ENCODE measurements at places on chromosomes 7 and 10.

- DNase-seq = no peak
Observed at GRCh38 chr10:82625512-82626189, 750.7 kb downstream of the NRG3 start.

- DNase-seq = no peak
Observed at GRCh38 chr10:75211007-75211691, 553 bp downstream of the VDAC2 start.

DNA sequence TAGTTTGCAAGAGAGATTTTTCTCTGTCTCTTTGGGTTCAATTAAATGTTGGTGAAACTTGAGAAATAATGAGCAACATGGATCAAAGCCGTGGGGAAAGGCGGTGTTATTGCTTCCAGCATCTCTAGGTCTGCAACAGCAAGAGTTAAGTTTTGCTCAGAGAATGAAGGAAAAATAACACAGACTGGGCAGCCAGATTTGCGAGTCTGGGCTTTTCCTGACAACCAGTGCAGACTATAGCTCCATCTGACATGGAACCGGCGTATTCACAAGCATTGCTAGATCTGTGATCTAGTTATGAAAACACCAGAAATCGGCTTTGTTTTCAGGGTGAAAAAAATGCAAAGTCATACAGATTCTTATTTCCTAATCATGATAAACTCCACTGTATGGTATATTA lies 110.4 kb downstream of the CAMK1D start:
- DNase-seq = no peak

DNA sequence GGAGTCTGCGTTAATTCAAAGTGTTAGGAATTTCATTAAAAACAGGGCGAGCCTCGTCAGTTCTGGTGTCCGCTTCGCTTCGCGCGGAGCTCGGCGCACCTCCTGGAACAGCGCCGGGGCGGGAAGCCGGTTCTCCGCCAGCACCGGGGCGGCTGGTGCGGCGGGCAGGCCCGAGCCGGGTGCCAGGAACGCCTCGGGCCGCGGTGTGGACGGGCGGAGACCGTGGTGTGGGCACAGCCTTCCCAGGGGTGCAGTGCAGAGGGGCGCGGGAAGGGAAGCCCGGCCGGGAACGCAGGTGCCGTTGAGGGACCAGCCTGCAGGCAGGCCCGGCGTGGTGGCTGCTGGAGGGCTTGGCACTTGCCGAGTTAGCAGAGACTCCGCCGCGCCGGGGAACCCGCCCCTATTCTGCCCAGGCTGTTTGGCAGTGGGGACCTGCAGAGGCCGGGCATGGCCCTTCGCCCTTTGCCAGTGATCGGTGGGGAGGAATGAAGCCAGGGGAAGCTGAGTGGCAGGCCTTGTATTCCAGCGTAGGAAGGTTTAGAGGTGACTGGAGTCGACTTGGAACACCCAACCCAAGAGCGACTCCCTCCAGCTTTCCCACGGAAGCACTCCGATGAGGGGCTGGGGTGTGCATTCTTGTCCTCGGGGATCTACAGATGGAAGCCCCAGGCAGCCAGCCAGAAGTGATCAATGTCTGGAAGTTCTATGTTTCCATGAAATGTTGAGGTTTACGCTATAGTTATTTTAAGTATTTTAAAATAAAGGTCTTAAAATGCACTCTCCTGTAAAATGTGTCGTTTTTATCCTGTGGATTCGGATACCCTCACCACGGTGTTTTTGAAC lies 945 bp upstream of the RHEB start:
- peak; percentile 44 for DNase-seq

DNA sequence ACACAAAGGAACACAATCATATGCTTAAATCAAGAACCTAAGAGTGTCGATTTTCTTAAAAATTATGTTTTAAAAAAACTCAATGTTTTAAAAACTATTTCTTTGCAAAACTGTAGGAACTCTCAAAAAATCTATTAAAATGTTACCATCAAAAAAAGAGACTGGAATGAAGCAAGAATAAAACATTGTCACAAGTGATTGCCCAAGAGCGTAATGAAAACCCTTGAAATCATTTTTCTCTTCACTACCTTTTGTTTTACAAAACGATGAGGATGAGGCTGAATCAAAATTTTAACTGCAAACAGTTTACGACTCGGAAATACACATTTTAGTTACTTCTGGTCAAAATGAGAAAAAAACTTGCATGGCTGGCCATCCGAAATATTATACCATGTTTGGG lies 855 bp downstream of the YME1L1 start:
- DNase-seq = no peak

GRCh38 chr7:156219307-156220077 lies 407.2 kb upstream of the SHH start:
- no peak for DNase-seq

- no peak for DNase-seq
Observed at GRCh38 chr7:96416116-96416515, 94.2 kb upstream of the SLC25A13 start.

DNA sequence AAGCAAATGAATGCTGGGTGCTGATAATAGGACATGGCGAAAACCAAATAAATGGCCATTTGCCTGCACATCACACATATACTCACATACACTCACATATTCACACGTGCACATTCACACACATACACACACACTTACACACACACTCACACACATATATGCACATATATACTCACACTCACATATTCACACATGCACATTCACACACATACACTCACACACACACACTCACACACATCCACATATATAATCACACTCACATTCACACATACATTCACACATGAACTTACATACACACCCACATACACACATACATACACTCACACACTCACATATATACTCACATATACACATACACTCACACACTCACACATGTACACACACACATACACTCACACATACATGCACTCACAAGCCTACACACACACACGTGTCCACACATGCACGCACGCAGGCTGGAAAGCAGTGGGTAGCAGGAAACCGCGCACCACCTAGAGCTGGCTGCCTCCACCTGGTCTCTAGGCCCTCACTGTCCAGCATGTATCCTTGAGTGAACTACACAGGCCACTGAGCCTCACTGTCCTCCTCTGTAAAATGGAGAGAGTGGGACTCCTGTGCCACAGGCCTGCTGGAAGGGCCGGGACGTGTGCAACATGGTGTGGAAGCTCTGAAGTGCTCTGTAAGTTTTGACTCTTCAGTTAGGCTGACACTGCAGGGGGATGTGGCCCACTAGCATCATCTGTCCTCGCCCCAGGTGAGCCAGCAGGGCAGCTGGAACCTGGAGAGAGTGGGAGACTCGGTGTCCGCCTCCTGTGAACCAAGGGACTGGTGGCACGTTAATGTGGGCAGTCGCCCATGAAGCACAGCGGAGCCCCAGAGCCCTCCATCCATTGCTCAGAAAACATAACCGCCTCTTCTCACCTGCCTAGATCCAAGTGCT lies 14.9 kb downstream of the TMEM72 start:
- no peak for DNase-seq

- peak; percentile 20 for DNase-seq
Observed at GRCh38 chr7:517774-518629, 1.6 kb downstream of the PDGFA start.

GRCh38 chr7:92631067-92631849 lies 41.1 kb upstream of the FAM133B start:
- no peak for DNase-seq

GRCh38 chr10:50501478-50501877 lies 122.3 kb downstream of the SGMS1 start:
- DNase-seq = no peak

GRCh38 chr7:138727336-138728099 lies 26.4 kb upstream of the SVOPL start:
- DNase-seq = no peak

DNA sequence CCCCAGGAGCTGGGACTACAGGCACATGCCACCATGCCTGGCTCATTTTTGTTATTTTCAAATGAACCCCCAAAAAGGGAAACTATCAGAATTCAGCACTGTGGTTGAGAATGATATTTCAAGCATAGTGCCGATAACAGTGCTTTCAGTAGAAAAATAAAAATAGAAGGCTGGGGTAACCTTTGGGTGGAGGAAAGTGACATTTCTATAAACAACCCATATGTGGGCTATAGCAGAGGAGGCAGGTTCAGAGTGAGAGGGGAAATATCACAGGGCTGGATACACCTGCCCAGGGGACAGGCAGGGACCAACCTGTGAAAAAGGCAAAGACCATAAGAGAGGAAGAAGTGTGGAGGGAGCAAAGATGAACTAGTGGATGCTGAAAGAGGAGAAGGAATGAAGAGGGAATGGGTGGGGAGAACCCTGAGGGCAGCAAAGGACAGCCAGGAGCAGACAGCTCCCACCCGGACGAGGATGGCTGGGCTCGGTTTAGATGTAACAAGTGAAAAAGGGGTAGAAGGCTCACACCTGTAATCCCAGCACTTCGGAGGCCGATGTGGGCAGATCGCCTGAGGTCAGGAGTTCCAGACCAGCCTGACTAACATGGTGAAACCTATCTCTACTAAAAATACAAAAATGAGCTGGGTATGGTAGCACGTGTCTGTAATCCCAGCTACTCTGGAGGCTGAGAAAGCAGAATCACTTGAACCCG lies 56.5 kb downstream of the MAP3K8 start:
- no peak for DNase-seq

- no peak for DNase-seq
Observed at GRCh38 chr7:24970676-24971075, 9.3 kb downstream of the OSBPL3 start.

DNA sequence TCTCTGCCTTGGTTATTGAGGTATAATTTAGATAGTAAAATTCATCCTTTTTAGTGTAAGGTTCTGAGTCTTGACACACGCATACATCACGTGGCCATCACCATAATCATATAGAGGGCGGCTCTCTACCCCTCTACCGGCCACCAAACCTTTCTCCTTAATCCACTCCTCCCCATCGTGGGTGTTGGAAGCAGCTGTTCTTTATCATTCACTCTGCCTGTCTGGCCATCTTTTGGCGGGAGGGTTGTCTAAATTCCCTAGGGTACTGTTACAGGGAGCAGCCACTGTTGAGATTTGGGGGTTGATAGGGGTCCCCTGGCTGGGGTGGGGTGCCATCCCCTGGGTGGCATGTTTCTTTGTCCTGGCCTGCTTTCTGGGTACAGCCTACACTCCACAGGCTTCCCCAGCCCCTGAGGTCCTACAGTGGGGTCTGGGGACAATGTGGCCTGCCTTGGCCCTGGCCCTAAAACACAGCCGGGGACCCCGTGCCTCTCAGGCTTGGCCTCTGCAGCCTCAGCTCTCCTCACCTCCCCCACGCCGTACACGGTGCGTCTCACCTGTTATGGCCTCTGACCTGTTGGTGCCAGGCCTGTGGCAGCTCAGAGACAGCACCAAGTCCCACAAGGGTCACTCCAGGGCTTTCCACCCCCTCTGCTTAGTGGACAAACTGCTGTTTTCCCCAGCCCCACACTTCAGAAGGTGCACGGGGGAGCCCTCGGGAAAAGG lies 17.5 kb downstream of the AMZ1 start:
- DNase-seq = no peak

DNA sequence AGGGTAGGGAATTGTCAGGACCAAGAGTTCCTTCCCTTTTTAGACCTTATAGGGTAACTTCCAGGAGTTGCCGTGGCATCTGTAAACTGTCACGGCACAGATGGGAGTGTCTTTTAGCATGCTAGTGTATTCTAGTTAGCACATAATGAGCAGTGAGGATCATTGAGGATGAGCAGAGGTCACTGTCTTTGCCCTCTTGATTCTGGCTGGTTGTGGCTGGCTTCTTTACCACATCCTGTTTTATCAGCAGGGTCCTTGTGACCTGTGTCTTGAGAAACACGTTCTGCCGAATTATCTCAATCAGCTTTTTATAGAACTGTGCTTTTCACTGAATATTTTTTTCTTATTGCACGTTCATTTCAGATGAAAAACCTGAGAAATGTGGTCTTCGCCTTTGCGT lies 41.5 kb downstream of the MINPP1 start:
- no peak for DNase-seq

DNA sequence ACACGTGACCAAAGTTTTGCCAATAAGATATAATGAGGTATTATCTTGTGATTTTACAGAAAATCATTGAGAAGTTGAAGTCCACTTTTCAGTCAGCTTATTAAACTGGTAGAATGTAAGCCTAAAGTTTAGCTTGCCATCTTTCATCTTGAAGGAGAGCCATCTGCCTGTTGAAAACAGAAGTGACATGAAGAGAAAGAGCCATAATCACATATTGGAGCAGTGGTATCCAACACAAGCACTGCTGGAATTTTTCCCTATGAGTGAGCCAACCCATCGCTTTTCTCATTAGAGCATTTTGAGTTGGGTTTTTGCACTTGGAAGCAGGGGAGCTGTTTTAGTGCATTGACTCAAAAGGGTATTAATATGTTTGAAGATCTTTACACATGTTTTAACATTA lies 117.6 kb upstream of the FERD3L start:
- no peak for DNase-seq

GRCh38 chr7:29065181-29065857 lies 81.0 kb downstream of the CPVL start:
- DNase-seq = no peak

DNA sequence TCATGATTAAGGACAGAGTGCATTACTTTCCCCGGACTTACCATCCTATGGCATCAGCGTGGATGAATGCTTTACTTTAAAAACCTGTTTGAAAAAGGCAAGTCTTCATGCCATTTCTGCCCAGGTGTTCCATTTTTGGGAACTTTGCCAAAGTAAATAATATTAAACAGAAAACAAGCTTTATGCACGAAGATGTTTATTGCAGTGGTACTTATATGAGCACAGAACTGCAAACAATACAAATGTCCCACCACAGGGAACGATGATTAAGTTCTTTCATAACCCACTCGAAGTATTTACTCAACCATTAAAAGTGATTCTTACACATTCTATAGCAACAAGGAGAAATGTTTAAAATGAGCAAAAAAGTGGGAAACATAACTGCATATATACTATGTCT lies 109.7 kb upstream of the GDF10 start:
- DNase-seq = peak; percentile 51

GRCh38 chr10:114491933-114492332 lies 87.6 kb upstream of the AFAP1L2 start:
- DNase-seq = no peak

- no peak for DNase-seq
Observed at GRCh38 chr10:120012566-120012965, 120.0 kb downstream of the SEC23IP start.

GRCh38 chr10:79939969-79940368 lies 8.9 kb downstream of the SFTPD start:
- no peak for DNase-seq

DNA sequence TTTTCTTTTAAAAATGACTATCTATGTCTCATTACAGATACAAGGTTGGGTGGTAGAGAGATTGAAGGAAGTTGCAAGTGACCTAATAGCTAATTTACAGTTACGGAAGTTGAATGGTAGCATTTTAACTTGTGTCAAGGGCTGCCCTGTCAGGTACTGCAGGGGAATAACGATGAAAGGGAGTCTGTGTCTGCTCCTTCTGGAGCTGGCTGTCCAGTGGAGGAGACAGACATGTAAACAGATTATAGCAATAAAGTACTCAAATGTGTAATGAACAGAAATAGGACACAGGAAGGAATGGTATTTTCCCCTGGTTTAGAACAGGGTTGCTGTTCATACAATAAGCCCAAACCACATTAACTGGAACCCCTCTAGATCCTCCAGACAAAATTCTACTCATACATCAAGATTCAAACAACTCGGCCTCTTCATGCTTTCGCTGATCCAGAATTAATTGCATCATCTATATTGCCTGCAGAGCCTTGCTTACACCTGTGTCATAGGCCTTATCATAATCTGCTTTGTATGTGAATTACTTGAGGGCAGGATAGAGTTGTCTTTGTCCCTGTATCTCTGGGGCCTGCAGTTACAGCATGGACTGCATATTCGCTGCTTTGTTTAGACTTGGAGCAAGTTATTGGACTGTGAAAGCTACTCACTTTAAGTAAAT lies 42.8 kb downstream of the AUTS2 start:
- DNase-seq = no peak

GRCh38 chr7:54186336-54186735 lies 355.8 kb upstream of the VSTM2A start:
- no peak for DNase-seq
